ENCODE measurements at places on chromosomes 5 and 9.

DNA sequence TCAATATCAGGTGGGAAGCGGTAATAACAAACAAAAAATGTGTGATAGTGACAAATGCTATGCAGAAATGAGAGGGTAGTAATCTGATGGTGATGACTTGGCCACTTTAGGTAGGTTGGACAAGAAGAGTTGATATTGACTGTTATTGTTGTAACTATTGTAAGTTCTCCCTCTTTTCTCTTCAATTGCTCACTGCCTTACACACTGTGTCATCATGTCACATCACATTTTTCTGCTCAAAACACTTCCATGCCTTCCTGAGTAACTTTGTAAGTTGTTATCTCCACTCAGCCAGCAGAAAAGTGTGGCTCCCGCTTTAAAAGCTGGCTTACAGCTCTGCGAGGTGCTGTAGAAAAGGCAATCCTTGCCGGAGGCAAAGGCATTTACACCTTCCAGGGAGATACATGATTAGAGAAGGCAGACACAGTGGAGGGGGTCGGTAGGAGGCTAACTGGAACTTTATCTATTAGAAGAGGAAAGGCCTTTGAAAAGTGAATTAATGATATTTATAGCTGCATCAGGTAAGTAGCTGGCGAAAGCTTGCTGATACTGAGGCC lies 85.2 kb upstream of the CLINT1 start:
- no peak for DNase-seq

DNA sequence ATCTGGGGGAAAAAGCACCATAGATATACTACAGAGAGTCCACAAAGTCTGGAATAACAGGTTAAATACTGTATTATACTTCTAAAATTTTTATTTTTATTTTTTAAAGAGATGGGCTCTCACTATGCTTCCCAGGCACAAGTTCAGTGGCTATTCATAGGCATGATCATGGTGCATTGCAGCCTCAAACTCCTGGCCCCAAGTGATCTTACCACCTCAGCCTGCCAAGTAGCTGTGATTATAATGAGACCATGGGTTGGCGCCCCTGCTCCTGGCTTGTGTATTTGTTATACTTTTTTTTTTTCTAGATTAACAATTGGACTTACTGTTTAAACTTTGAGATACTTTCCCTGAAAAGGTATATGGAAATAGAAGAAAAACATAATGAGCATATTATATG lies 25.9 kb downstream of the ERBIN start:
- DNase-seq, result no peak

GRCh38 chr5:15070907-15071306 lies 199.3 kb upstream of the ANKH start:
- DNase-seq, result no peak

GRCh38 chr9:81844131-81844567 lies 84.1 kb upstream of the SPATA31D4 start:
- DNase-seq, result no peak

- DNase-seq, result no peak
These were observed 14.1 kb downstream of the LCN10 start for GRCh38 chr9:136728548-136729123.

DNA sequence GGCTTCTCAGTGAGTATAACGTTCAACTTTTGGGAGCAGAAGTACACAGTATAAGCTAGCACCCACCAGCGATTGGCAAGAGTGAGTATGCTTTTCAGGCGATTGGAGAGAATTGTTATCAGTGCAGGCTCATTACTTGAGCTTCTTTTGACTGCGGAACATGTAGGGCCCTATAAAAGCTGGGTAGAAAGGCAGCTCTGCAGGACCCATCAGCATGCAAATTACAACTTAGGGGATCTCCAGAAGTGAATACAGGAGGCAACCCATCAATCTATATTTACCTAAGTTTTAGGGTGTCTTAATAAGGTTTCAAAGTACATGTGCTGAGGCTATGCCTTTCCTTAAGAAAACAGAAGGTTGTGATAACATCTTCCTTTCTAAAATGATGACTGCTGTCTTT lies 225.0 kb downstream of the MLLT3 start:
- DNase-seq, result no peak

GRCh38 chr5:72226950-72227349 lies 93.1 kb downstream of the MRPS27 start:
- DNase-seq, result no peak

DNA sequence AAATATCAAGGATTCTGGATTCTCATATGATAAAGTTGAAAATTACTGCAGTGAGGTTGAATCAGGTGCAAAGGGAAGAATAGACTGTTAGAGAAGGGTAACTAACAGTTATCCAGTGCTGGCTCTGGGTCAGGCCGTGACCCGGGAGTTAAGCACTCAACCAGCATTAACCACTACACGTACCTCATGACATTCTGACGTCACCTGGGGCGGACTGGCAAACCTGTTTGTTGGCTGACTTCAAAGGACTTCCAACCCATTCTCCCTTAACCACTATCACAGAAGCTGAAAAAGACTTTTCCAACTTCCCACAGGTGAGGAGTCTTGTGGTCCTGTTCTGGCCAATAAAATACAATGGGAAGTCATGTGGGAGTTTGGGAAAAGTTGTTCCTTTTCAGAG lies 268.9 kb downstream of the ENC1 start:
- DNase-seq, result no peak

- no peak for DNase-seq
These were observed 130.2 kb upstream of the FSTL4 start for GRCh38 chr5:133742431-133742988.

DNA sequence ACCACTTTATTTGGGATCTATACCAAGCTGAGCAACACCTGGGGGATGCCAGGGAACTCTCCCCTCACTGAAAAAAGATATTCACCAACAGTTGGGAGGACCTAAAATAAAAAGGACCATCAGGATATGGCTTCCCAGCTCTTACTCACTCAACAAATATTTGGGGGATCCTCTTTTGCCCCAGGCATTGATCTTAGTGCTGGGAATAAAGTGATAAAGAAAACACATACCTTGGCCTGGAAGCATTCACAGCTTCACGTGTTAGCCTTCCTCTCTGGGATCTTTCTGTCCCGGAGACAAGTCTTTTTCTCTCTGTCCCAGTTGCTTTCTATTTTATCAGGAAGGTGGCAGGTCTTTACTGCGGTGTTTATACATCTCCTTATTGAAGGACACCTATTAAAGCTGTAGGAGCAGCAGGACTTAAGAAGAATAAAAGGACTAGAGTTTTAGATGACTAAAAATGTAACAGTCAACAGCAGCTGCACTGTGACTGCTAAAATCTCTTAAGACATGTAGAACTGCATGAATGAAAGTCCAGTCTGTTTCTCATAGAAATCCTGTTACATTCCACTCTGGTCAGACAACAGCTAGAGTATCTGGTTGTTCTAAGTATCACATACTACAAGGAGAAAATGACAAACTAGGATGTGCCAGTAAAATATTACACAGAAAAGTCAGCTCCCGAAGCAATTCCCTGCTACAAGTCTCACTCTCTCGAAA lies 90.0 kb upstream of the ITGA2 start:
- DNase-seq, result no peak

DNA sequence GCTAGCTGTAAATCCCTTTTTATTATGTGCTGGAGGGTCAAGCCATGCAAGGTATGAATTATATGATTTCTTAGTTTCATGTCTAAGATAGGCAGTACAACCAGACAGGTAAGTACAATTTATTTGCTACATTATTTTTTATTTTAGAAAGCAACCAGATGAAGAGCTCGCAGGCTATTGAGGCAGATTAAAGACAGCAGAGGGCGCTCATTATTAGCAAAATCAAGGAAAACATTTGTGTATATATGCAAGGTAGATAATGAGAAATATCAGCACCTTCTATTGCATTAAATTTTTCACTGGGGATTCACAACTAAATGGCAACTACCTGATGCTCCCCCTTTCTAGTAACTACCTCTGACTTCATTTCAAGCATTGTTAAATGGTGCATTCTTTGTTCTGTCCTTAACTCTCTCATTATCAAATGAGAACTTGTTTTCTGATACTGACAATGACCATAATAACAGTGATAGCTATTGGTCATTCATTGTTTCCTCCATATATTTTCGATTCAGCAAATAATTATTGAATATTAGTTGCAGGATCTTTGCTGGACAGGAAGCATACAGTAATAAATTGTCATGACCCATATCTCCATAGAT lies 8.6 kb downstream of the SCGB3A2 start:
- no peak for DNase-seq

Data from activated B cell treated with CpG ODN at 0.5 μM for 24 hours (primary cell).